ENCODE measurements at places on chromosomes 3 and 15. TPM values are rescaled to one million over a fixed set of nuclear protein-coding genes. Genes with fewer than 3 reads are reported as not detected.
A peak's percentile ranks its signal among the peaks of the same experiment; 100 is the strongest.

- no peak overlapping the region for H3K27ac ChIP-seq
- no peak for DNase-seq
- no peaks in the 10 kb centered on the region for H3K4me1 ChIP-seq
Measured at GRCh38 chr3:70072180-70072579, 72.6 kb downstream of the SAMMSON start.

DNA sequence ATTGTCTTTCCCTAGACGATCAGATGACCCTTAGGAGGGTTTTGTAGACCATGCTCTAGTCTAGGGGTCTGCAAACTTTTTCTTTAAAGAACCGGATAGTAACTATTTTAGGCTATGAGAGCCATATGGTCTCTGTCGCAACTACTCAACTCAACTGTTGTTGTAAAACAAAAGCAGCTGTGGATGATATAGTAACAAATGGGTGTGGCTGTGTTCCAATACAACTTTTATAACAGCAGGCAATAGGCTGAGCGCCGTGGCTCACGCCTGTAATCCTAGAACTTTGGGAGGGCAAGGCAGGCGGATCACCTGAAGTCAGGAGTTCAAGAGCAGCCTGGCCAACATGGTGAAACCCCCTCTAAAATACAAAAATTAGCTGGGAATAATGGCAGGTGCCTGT is 6.1 kb upstream of the CMTM6 start:
- H3K36me3 ChIP-seq: no peaks in the 10 kb centered on the region
- H3K27me3 ChIP-seq: no peaks in the 10 kb centered on the region
- H3K27ac ChIP-seq: no peak overlapping the region

DNA sequence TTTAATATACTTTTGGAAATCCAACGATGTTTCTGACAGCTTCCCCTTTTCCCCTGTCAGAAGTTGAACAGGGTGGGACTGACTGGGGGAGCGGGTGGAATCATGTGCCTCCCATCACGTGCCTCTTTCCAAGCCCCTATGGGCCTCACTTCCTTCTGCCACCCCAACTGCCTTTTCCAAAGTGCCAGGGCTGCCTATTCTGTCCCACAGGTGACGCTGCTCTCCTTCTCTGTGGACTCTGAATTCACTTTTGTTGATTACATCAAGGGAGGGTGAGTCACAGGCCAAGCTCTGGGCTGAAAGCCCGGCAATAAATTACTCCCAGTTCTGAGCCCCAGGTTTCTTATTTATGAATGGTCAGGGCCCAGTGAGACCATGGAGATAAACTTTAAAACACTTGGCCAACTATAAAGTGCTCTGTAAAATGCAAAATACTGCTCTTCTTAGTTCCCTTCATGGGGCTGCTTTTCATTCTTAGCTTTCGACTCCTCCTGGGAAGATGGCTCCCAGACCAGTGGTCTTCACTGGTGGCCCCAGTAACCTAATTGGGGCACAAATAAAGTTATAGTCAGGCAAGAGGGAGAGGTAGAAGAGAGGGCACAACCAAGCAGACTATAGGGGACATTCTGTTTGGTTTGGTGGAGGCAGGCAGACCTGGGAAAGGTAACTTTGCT is 12.3 kb downstream of the CPNE9 start:
- no peaks in the 10 kb centered on the region for H3K36me3 ChIP-seq
- no peak overlapping the region for H3K4me3 ChIP-seq
- H3K4me1 ChIP-seq: peaks cover 3% of the 10 kb centered on the region

The NEK10 gene
- 0.79 TPM for total RNA-seq

The BOC gene
- not detected for total RNA-seq

The OCA2 gene
- total RNA-seq: not detected

The UROC1 gene
- total RNA-seq: not detected

- peaks cover 30% of the 10 kb centered on the region for H3K4me1 ChIP-seq
- H3K4me3 ChIP-seq: no peak overlapping the region
- no peaks in the 10 kb centered on the region for H3K36me3 ChIP-seq
- peaks cover 31% of the 10 kb centered on the region for H3K27me3 ChIP-seq
Measured at GRCh38 chr15:101498717-101499480, 9.4 kb upstream of the PCSK6 start.

The WDR49 gene
- not detected for total RNA-seq

The CDC25A gene
- 14.7 TPM for total RNA-seq

DNA sequence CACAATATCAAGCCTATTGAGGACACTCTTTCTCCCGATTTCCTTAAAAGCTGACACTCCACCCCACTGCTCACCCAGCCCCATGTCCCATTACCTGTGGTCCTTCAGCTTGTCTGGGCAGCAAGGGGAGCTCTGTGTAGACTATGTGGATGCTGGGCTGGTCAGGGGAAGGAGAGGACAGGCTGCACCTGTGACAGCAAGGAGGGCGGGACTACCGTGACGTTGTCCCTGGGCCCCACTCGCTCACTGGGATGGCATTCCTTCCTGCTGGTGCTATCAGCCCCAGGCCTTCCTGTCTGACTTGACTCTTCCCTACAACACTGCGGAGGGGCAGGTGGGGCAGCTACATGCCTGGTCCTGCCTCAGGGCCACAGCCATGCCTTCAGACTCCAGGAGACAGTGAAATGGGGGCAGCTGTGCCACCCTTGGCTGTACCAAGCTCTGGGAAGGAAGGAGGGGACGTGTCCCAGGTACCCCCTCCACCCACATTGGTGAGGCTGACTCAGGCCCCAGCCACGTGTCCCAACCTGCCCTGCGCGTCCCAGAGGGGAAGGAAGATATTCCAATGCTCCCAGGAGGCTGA is at the start of gene TMEM40:
TSS of gene TMEM40 (minus strand) at position 163 of the 583 bp plus-strand sequence. CDS start 9,427 bp downstream, outside the sequence.
- no peaks in the 10 kb centered on the region for H3K36me3 ChIP-seq
- H3K4me3 ChIP-seq: no peak within 1 kb of the TSS
- H3K4me1 ChIP-seq: peaks cover 10% of the 10 kb centered on the region
- DNase-seq: no peak
- H3K27me3 ChIP-seq: peaks cover 15% of the 10 kb centered on the region

DNA sequence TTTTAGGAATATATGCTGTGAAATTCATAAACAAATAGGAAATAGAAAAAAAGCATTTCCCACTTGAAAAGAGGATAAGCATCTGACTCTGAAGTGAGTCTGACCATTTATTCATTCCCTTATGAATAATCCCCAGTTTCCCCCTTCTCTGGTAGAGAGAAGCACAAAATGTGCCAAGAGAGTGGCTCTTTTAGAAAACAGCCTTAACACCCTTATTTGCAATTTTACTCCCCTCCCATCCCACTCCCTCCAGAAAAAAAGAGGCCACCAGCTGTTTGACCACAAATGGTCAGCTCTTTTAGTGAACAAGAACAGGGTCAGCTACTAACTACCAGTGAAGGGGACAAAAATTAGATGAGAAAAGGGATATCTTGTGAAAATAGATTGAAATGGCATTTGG is 184.5 kb upstream of the ADAMTS9 start:
- no peaks in the 10 kb centered on the region for H3K27me3 ChIP-seq
- no peak overlapping the region for H3K27ac ChIP-seq
- no peak for DNase-seq
- no peaks in the 10 kb centered on the region for H3K36me3 ChIP-seq
- no peaks in the 10 kb centered on the region for H3K4me1 ChIP-seq
- no peak overlapping the region for H3K4me3 ChIP-seq

The UPK1B gene
- total RNA-seq: not detected

GRCh38 chr15:45544266-45545023 is 21.9 kb upstream of the SLC30A4 start:
- H3K36me3 ChIP-seq: no peaks in the 10 kb centered on the region
- no peaks in the 10 kb centered on the region for H3K4me1 ChIP-seq
- no peak overlapping the region for H3K4me3 ChIP-seq
- H3K27me3 ChIP-seq: peaks cover 9% of the 10 kb centered on the region
- DNase-seq: no peak

The SUSD5 gene
- total RNA-seq: not detected

- no peak overlapping the region for H3K27ac ChIP-seq
- DNase-seq: no peak
- H3K4me1 ChIP-seq: no peaks in the 10 kb centered on the region
- H3K36me3 ChIP-seq: no peaks in the 10 kb centered on the region
- H3K4me3 ChIP-seq: no peak overlapping the region
- H3K27me3 ChIP-seq: no peaks in the 10 kb centered on the region
Measured at GRCh38 chr3:39590806-39591205, 123.3 kb downstream of the MOBP start.

DNA sequence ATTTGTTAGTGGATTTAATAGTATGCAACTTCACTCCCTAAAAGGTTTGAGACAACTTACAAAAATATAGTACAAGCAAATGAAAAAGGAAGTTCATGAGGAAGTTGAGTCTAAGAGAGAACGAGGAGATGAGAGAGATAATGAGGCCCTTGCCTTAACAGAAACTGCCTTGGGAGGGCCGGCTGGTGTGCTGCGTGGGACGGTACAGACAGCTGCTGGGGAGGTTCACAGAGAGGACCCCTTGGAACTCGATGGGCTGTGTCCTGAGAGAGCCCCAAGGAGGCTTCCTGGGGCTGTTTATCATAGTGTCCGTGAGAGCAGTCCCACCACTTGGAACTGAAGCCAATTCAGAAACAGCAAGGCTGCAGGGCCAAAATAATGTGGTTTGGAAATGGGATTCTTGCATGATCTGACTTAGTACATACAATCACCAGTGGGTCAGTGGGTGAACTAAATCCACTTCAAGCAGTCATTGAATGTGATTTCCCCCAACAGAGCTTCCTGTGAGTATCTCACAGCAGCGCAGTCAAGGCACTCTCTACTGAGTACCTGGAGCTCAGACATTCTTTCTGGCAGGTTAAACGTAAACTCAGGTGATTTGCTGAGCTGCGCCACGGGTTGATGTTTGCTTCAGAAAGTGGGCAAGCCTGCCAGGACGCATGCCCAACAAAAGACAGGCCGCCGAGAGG is 90.8 kb downstream of the CRTC3 start:
- H3K27me3 ChIP-seq: no peaks in the 10 kb centered on the region
- H3K4me1 ChIP-seq: peaks cover 14% of the 10 kb centered on the region
- H3K4me3 ChIP-seq: peak overlapping the region; percentile 68
- no peak for DNase-seq
- H3K27ac ChIP-seq: peak overlapping the region; percentile 84

DNA sequence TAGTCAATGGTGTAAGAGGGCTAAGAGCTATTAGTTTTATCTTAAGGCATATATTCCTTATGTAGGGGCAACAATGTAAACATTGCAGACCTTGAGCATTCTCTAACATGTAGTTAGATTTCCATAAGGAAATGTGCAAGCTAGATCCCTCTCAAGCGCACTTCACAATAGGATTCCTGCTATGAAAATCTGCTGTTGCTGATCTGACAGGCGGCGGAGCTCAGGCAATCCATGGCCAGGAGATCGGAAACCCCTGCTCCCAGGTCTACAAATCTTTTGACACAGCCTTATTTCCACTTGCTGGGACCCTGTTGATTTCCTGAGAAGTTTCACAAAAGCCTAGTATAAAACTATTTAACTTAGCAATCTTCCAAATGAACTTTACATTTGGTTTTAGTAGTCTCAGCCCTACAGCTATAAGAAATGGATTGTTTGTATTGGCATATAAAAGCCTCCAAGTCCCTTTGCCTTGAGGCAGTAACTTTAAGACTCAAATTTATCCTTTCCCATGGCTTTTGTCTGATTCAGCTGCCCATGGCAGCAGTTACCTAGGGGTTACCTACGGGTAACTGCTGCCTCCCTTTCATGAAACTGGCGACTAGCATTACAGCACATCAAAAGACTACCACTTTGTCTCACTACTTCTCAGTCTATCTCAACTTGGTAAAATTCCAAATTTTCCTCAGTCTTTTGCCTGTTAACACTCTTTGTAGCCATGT is 22.7 kb downstream of the TRA2B start:
- no peaks in the 10 kb centered on the region for H3K27me3 ChIP-seq
- H3K36me3 ChIP-seq: peaks cover 31% of the 10 kb centered on the region
- H3K4me3 ChIP-seq: no peak overlapping the region
- no peak for DNase-seq
- H3K27ac ChIP-seq: no peak overlapping the region
- H3K4me1 ChIP-seq: peaks cover 6% of the 10 kb centered on the region

GRCh38 chr3:109211941-109212340 is 75.4 kb downstream of the C3orf85 start:
- no peak overlapping the region for H3K4me3 ChIP-seq
- H3K27ac ChIP-seq: no peak overlapping the region
- H3K4me1 ChIP-seq: no peaks in the 10 kb centered on the region
- no peak for DNase-seq
- H3K27me3 ChIP-seq: peaks cover 4% of the 10 kb centered on the region

- no peak for DNase-seq
- H3K27me3 ChIP-seq: no peaks in the 10 kb centered on the region
- H3K4me1 ChIP-seq: peaks cover 24% of the 10 kb centered on the region
- peaks cover 29% of the 10 kb centered on the region for H3K36me3 ChIP-seq
Measured at GRCh38 chr15:74628949-74629348, 13.3 kb downstream of the CLK3 start.
